ENCODE measurements at places on chromosomes 4 and X.
A peak's percentile ranks its signal among the peaks of the same experiment; 100 is the strongest.

GRCh38 chr4:22648996-22649395 lies 43.7 kb upstream of the GBA3 start:
- no peak for DNase-seq

DNA sequence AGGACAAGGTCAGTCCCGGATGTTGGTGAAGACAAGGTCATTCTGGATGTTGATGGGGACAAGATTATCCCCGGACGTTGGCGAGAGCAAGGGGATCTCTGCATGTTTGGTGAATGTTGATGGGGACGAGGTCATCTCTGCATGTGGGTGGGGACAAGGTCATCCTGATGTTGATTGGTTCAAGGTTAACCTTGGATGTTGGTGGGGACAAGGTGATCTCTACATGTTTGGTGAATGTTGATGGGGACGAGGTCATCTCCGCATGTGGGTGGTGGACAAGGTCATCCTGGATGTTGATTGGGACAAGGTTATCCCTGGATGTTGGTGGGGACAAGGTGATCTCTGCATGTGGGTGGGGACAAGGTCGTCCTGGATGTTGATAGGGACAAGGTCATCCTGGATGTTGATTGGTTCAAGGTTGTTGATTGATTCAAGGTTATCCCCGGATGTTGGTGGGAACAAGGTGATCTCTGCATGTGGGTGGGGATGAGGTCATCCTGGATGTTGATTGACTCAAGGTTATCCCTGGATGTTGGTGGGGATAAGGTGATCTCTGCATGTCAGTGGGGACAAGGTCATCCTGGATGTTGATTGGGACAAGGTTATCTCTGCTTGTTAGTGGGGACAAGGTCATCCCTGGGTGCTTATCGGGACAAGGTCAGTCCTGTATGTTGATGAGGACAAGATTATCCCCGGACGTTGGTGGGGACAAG lies 28.8 kb upstream of the PLCXD1 start:
- no peak for DNase-seq

DNA sequence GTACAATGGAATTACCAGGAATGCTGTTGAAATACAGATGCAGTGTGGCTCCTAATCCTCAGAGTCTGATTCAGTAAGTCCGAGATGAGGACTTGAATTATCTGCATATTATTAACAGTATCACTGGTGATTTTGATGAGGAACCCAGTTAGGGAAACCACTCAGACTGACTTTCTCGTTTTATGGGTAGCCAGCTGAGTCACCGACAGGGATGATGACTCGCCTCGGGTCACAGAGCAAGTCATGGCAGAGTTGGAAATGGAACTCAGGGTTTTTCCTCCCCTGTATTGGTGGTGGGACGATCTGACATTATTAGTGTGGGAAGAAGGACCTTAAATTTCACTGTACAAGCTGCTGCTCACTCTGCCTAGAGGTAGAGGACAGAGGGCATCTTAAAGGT lies 51.3 kb downstream of the RTL9 start:
- DNase-seq = no peak

DNA sequence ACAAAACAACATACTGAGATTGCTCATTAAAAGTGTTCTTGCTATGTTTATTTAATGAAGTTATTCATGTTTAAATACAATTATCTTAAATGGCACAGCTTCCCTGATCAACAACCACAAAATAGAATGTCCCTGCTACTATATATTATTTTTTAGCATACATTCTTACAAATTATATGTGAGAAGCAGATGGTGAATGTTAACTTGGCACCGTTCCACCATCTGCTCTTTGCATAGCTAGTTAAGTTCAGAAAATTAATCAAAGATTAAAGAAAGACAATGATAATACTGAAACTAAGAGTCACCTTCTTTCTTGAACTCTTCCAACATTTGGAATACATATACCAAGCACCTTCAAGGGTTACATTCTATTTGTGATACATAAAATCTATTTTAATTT lies 94.2 kb downstream of the PPP3CA start:
- no peak for DNase-seq

- DNase-seq = no peak
Measured at GRCh38 chrX:19443869-19444526, 71.3 kb downstream of the MAP3K15 start.

- DNase-seq = no peak
Measured at GRCh38 chr4:26992657-26993361, 132.2 kb downstream of the STIM2 start.

DNA sequence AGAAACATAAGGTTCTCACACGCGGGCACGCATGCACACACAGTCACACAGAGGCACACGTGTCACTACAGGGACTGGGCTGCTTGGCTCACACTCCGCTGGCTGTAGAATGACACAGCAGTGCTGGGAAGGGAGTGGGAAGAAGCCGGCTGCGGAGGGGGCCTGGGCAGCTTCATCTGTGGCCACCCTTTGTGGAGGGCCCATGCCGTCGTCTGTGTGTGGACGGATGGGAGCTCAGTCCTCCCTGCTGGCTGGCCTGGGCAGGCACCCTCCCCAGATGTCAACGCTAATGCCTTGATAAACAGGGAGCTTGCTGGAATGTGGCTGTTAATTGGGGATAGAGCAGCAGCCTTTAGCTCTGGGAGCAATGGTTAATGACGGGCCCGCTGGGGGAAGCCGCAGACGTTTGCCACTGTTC lies 621.1 kb downstream of the BCOR start:
- no peak for DNase-seq

- no peak for DNase-seq
Measured at GRCh38 chrX:109463784-109464183, 18.1 kb downstream of the GUCY2F start.

DNA sequence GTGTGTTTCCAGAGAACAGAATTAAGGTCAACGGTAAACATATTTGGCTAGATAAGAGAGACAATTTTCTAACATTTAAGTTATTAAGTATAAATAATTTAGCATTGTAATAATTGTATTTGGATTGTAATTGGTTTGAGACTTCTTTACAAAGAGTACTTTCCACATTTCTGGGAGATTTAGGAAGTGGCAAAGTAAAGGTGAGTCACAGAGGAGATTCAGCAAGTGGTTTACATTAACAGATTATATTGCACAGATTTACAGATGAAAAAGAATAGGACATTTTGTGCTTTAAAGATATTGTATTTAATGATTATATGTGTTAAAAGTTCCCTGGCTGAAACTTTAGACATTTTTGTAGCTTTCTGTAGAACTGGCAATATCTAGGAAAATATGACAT lies 584.4 kb upstream of the AADAT start:
- DNase-seq = no peak

- no peak for DNase-seq
Measured at GRCh38 chr4:133149932-133150471, 908 bp downstream of the PCDH10 start.

DNA sequence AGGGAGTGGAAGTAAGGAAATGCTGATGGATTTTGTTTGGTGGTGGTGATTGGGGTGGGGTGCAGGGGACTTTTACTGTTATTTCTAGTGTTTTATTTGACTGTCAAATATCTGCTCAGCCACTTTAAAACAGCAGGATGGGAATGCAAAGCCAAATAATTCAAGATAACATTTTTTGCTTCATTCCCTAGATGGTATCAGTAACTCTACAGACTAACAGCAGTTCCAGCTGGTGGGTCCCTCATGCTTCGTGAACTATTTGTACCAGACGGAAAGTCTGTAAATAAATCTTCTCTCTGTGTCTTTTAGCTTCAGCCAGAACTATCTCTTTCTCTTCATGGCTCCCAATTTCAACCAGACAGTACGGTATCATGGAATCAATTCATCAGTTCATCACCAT lies 27.5 kb downstream of the GPR143 start:
- DNase-seq = no peak

GRCh38 chr4:106329041-106329618 lies 12.8 kb downstream of the AIMP1 start:
- DNase-seq = no peak

DNA sequence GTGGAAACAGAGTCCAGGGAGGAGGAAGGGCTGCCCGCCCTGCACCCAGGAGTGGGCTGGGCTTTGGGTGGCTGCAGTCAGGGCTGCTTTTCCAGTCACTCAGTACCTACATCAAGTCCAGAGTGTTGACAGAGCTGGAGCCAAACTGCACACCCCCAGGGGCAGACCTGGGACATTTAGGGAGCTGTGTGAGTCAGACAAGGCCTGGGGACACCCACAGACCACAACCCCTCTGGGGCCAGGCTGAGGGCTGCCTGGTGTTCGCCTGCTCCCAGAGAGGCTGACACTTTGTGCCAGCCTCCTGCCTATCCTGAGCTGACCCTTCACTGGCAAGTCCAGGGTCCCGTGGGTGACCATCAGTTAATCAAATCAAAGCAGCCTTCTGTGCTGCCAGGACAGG lies 240.0 kb downstream of the BCOR start:
- DNase-seq = peak; percentile 35

- DNase-seq = no peak
Measured at GRCh38 chrX:120000490-120001246, 57.1 kb upstream of the NKAP start.

GRCh38 chr4:19512086-19512485 lies 739.6 kb upstream of the SLIT2 start:
- DNase-seq = no peak

- DNase-seq = no peak
Measured at GRCh38 chr4:94346541-94346940, 3.9 kb upstream of the HPGDS start.

- no peak for DNase-seq
Measured at GRCh38 chr4:10703156-10703555, 18.6 kb upstream of the CLNK start.

DNA sequence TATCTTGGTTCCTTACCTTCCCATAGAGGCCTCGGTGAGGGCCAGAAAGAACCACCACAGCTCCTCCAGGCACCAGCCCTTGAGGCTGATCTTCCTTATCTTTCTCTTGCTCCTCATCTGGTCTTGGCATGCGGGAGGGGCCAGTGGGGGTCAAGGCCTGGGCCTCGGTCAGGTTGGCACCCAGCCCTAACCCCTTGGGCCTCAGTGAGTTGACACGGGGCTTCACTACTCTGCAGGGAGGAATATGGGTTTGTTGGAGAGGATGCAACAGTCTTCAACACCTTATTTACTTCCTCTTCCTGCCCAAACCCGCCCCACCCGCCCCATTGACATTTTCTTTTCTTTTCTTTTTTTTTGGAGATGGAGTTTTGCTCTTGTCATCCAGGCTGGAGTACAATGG lies 6.0 kb downstream of the GPKOW start:
- DNase-seq = no peak

DNA sequence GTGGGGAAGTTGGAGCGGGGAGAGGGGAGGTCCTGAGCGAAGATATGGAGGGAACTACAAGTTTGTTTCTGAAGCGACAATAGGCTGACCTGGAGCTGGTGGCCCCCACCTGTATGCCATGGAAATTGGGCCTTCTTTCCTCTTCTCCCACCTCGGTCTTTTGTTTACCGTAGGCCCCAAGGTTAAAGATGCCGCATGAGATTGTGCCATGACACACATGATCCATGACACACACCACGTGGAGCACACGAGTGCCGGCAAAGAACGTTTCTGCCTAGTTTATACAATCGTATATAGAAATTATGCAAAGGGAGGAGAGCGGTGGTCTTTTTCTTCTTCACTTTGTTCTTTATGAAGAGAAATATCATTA lies 408 bp downstream of the TMEM33 start:
- DNase-seq = no peak

GRCh38 chrX:135346975-135347374 lies 37.7 kb downstream of the ETDC start:
- no peak for DNase-seq

GRCh38 chr4:152087335-152087734 lies 326.5 kb upstream of the GATB start:
- no peak for DNase-seq

DNA sequence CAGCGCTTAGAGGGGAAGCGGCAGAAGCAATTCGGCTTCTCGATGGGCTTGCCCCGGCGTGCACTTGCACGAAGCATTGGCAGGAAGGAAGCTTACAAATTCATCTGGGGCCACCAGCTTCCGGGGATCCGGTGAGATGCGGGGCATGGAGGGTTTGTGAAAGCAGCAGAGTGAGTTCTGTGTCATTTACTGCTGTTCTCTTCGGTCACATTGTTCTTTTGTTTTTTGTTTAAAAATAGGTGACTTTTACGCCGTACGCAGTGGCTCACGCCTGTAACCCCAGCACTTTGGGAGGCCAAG lies 47.0 kb downstream of the ASMT start:
- DNase-seq = no peak

GRCh38 chr4:104524591-104524990 lies 29.9 kb upstream of the CXXC4 start:
- no peak for DNase-seq

GRCh38 chrX:23434356-23434884 lies 99.8 kb downstream of the PTCHD1 start:
- no peak for DNase-seq

DNA sequence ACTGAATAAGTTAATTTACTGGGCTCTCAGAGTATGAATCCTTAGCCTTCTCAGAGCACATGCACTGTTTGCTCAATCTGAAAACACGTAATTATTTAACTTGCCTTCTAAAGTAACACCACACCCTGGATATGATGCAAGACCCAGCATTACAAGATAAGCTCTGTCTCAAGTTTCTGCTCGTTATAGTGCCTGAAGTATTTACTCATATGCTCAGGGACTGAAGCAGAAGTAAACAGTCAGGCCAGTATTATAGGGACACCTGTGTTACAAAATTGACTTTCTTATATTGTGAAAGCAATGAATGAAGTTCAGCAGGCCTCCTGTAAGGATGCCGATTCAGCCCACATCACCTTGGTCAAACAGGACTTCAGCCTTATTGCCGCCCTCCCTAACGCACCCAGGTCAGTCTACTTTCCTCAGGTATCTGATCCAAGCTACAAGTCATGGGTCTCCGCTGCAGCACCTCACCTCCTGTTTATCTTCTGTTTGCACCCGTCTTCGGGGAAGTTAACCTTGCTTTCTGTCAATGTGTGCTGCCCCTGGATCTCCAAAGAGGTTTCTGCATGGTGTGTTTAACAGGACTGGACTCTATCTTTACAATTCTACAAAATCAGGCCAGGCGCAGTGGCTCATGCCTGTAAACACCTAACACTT lies 42.8 kb upstream of the KLF3 start:
- no peak for DNase-seq

Measured in activated CD4-positive, CD25-positive, alpha-beta regulatory T cell treated with anti-CD3 and anti-CD28 coated beads, Interleukin-2, amount 50 U/mL, for 72 hours (primary cell).